ENCODE measurements at places on chromosomes 7 and 10.
A peak's percentile ranks its signal among the peaks of the same experiment; 100 is the strongest.

DNA sequence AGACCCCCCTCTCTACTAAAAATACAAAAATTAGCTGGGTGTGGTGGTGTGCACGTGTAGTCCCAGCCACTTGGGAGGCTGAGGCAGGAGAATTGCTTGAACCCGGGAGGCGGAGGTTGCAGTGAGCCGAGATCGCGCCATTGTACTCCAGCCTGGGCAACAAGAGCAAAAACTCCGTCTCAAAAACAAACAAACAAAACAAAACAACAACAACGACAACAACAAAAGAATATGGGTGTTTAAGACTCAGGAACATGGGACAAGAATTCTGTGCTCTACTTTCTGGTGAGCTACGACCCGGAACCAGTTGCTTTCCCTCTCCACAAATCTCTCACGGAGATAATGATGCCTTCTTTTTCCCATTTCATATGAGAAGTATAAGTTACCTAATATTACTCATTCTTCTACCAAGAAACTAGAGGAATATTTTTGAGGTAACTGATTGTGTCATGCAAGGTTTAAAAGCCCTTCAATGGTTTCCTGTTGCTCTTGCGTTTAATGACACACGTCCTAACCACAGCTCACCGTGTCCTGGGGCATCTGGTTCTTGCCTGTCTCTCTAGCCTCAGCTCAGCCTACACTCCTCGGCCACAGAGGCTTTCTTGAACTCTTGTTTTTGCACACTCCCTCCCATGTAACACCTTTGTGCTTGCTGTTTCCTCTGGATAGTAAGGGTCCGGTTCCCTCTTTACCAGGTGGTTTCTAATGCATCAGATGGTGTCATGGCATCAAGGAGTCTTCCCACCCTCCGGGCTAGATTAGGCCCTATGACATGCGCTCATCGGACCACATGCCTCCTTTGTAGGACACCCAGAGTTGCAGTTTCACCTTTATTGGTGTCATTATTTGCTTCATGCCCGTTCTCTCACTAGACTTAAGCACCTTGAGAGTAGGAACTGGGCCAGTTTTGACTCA is 67.5 kb downstream of the PFKFB3 start:
- no peak for DNase-seq

DNA sequence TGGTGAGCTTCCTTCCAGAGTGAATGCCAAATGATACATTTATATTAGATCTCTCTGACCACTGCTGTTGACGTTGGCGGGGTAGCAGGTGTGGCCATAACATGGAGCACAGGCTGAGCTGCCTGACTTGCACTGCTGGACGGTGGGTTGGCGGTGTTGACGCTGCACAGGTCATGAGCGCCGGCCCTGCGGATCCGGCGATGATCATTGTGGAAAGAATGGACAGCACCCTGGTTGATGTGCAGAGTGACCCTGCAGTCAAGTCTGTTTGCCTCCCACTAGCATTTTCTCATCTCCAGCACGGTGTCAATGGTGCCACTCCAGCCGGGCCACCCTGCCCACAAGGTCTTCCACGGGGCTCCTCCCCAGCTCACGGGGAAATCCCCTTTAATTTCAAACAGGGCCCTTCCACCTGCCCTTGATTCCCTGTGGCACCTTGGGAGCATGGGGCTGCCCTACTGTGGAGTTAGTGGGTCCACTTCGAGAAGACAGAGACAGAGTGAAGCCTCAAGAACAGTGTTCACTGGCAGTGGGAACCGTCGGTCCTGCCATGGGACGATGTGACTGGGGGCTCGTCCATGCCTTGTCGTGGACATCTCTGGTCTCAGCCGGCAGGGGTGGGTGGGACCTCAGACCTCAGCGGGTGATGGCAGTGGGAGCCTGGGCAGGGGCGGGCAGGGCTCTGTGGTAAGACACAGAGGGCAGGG is 613.5 kb downstream of the PTPRN2 start:
- no peak for DNase-seq

DNA sequence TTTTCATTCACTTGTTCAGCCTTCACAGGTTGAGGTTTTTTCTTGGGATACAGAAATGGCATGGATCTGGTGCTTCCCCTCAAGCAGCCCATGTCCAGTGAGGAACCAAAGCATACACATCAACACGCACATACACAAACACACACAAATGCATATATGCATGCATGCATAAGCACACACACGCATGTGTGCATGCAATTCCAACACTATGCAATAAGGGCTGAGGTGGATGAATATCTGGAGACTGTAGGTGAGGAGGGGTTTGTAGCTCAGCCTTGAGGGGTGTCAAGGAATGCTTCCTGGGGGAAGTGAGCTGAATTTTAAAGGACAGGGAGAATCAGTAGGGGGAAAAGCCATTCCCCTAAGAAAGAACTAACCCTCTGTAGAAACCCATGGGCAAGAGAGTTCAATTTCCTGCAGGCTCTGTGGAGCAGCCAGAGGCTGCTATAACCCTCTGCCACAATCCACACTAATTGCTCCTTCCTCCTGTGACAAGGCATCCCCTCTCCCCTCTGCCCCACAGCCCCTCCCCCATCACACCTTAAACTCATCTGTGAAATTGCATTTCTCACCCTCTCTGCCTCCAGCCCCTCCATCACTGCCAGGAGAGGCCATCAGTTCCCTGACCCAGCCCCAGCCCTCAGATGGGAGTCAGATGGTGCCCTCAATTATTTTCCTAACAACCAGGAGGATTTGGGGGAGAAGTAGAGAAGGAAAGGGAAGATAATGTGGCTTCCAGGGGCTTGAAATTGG is 316.4 kb downstream of the RPS24 start:
- DNase-seq, result no peak

DNA sequence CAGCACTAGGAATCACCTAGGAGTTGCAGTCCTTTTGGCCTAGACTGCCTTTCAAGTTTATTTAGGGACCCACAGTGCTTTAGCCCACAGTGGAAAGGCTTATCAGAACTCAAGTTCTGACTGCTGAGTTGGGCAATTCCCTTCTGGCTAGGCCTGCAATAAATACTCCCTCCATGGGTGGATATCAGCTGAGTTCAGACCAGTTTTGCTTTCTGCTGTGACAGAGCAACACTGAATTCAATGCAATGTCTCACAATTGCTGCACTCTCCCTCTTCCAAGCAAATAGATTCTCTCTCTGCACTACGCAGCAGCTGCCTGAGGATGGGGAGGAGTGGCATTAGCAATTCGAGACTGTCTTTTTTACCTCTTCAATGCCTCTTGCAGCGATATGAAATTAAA is 1153.3 kb downstream of the SORCS1 start:
- no peak for DNase-seq

GRCh38 chr10:106734220-106734619 is 430.3 kb downstream of the SORCS1 start:
- no peak for DNase-seq

- no peak for DNase-seq
These were observed 288.0 kb downstream of the GRID1 start for GRCh38 chr10:86078639-86079035.

DNA sequence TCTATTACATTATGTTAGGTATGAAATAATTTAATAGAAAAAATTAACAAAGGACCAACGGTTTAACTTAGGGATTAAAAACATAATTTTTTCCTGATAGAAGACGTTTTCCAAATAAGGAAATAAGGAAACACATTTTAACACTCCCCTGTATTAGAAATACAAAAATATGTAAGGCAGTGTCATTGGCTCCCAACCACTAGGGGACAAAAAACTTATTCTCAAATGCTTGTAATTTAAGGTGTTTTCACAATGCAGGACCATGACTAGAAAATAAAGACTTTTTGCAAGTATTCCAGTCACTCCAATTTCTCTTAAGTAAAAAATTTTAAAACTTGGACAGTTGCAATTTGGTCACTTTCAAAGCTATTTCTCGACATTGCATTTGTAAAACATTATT is 98.8 kb upstream of the ODAD2 start:
- DNase-seq, result no peak

GRCh38 chr7:146740039-146740438 is 623.4 kb downstream of the CNTNAP2 start:
- DNase-seq, result no peak

- peak; percentile 84 for DNase-seq
These were observed 30.6 kb downstream of the SUFU start for GRCh38 chr10:102534333-102534732.

- DNase-seq, result no peak
These were observed 136.7 kb downstream of the KIF20B start for GRCh38 chr10:89838044-89838615.

DNA sequence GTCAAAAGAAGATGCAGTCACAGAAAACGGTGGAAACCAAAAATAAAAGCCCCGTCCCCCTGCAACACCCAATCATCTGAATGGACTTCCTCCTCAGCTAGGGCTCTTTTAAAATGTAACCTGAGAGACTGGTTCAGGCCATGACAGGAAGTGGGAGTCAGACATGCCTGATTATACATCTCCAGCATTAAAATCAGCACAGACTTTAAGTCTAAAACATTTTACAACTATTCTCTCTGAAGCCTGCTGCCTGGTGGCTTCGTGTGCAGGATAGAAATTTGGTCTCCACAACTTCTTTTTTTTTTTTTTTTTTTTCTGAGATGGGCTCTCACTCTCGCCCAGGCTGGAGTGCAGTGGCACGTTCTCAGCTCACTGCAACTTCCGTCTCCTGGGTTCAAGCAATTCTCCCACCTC is 30.3 kb downstream of the HACD1 start:
- DNase-seq, result no peak

DNA sequence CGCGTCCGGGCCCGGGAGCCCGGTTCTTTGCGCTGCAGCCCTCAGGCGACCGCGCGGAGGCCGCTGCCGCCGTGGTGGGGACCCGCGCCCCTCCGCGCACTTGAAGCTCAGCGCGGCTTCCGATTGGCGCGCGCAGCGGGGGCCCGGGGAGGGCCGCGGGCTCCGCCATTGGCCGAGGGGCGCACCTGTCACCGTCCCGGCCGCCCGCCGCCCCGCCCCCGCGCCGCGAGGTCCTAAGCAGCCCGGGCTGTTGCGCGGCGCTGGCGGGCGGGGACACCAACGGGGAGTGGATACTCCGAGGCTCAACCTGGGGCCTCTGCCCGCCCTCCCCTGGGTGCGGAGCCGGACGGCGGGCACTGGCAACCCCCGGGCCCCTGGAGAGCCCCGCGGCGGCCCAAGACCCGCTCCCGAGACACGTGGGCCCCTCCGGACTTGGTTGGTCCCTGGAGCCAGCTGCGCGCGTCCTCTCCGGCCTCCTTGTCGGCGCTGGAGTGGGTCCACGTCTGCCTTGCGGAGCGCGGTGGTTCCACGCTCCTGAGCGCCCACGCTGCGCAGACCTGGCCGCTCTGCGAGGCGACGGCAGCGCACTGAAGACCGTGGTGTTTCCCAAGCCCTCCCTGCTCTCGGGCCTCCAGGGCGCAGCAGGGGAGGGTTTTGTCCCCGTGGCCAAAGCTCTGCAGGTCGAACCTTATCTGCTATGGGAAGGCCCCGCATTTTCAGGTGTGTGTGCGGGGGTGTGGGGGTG is at the start of gene MNX1:
Gene MNX1 (minus strand): TSS at position 76 of the 745 bp plus-strand sequence. CDS start 313 bp downstream, outside the sequence.
- no peak for DNase-seq

DNA sequence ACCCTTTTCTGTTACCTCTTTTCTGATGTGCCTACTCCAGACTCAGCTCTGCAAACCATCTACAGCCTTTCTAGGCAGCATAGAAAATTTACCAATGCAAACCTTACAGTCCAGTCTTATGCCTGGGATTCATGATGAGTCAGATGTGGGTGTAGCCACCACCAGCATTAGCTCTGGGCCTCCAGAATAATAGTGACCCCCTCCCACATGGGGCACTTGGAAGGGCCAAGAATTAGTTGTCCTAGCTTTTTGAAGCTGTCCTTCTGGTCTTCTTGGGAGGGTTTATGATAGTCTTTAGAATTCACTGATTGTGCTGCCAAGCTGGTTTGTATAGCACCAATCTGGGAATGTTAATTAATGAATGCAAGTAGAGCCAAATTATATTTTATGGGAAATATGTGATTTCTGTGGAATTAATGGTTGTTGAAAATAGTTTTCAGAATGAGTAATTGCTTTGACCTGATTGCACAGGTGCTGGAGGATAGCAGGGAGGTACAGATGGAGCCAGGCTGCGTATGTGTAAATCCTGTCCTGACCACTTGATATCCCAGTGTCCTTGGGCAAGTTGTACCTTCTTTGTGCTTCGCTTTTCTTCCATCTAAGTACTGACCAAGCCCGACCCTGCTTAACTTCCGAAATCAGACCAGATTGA is 94.8 kb downstream of the CPED1 start:
- peak; percentile 19 for DNase-seq

- peak; percentile 37 for DNase-seq
These were observed 662 bp downstream of the DNAJC2 start for GRCh38 chr7:103343758-103344452.

DNA sequence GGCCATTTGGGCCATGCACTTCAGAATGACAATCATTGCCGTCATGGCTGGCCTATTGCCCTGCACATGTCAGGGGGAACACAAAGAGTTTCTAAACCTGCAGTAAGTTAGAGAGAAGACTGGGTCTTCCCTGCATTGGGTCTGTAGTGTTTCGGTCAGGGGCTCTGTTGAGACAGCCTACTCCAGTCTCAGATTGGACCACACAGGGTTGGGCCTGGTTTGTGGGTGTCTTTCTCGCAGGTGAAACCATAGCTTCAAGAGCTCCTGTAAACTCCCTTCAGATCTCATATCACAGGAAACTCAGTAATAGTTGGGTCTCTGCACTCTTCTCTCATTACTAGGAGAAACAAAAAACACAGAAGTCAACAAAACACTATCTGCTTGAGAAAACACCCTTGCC is 7.3 kb upstream of the TARP start:
- DNase-seq, result no peak

GRCh38 chr10:23204773-23205172 is 12.7 kb downstream of the PTF1A start:
- no peak for DNase-seq

DNA sequence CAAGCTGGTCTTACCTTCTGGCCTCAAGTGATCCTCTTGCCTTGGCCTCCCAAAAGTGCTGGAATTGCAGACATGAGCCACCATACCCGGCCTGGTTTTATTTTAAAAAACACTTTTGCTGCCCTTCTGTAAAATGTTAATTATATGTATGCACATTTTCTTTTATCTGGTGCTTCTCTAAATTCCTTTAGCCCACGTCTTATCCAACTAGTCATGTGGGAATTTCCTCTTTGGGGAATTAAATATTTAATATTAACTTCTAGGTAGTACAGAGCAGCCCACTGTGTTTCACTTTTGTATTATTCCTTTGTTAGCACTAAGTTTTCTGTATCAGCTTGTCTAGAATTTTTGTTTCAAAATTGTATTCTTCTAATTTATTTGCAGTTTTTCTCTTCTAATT is 181.7 kb upstream of the KAT6B start:
- no peak for DNase-seq

DNA sequence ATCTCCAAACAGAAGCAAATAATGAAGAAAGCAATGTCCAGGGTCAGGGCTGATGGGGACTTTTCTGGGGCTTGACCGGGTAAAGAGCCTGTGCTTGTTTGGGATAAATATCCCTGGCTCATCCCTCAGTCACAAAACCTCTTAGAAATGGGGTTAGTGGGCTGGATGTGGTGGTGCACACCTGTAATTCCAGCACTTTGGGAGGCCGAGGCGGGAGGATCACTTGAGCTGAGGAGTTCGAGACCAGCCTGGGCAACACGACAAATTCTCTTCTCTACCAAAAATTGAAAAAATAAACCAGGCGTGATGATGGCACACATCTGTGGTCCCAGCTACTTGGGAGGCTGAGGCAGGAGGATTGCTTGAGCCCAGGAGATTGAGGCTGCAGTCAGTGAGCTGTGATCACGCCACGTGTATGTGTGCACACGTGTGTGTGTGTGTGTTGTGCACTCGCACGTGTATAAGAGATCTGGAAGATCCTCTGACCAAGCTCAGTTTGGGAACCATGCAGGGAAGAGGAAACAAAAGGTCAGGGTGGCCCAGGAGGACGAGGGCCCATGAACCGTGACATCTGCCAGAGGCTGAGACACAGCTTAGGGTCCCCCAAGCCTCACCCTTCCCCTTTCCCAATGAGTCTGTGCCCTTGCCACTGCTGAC is 258.6 kb downstream of the TEX36 start:
- DNase-seq, result no peak

Measured in suppressor macrophage treated with lipopolysaccharide for 4 hours (primary cell).